ENCODE measurements at places on chromosomes 7 and 10.
A peak's percentile ranks its signal among the peaks of the same experiment; 100 is the strongest.

DNA sequence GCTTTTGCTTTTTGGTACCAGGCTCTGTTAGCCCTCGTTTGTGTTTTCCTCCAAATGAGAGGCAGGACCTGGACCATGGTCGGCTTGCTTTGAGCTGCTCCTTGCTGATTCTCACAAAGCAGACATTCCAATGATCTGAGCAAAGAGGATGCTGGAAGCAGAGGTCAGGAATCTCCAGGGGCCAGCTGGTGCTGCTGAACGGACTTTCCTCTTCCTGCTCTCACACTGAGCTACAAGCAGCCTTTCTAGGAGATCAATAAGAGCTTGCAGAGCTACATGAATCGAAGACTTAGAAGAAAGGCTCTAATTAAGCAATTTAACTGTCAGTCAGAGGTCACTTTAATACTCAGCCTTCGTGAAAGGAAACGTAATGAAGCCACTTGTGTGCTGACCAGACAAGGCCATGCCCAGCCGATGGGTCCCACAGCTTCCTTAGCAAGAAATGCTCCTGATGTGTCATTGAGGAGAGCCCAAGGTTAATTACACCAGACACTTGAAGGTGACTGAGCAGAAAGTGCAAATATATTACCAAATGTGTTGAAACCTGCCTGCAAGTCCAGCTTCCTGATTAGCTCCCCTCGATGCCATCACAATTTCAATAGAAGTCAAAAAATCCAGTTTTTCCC is 151.3 kb upstream of the RSU1 start:
- DNase-seq, result no peak

DNA sequence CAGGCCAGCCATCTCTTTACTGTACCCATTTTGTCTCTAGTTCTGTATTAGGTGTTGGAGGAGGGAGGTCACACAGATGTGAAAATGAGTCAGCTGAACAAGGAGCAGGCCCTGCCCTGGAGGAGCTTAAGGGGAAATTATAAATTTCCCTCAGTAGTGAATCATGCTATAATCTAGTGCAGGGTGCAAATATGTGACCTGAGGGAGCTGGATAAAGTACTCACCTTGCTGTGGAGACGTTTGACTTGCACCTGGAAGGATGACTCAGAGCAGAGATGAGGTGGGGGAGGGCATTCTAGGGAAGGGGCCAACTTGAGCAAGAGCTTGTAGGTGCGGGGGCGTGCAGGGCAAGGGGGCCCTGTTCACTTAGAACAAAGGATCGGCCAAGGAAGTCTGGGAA is 610.6 kb downstream of the SDK1 start:
- DNase-seq, result no peak

GRCh38 chr7:14606101-14606500 is 296.4 kb downstream of the DGKB start:
- DNase-seq, result no peak

- peak; percentile 75 for DNase-seq
These were observed 11.9 kb downstream of the RGR start for GRCh38 chr10:84256510-84257342.

GRCh38 chr7:16187131-16187530 is 234.2 kb downstream of the CRPPA start:
- DNase-seq, result no peak

GRCh38 chr7:131404226-131404911 is 76.7 kb downstream of the MKLN1 start:
- no peak for DNase-seq

DNA sequence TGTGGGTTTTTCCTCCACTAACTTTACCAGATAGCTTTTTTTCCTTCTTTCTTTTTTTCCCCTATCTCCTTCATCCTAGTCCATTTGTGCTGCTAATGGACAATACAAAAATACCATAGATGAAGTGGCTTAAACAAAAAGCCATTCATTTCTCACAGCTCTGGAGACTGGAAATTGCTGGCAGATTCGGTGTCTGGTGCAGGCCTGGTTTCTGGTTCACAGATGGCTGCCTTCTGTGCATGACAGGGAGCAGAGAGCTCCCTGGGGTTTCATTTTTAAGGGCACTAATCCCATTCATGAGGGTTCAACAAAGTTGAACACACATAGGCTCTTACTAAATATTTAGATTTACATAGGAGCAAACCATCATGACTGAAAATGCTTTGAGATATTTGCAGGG is 467.4 kb downstream of the TYW1 start:
- DNase-seq, result no peak

GRCh38 chr10:92208157-92208720 is 82.6 kb downstream of the CPEB3 start:
- no peak for DNase-seq

DNA sequence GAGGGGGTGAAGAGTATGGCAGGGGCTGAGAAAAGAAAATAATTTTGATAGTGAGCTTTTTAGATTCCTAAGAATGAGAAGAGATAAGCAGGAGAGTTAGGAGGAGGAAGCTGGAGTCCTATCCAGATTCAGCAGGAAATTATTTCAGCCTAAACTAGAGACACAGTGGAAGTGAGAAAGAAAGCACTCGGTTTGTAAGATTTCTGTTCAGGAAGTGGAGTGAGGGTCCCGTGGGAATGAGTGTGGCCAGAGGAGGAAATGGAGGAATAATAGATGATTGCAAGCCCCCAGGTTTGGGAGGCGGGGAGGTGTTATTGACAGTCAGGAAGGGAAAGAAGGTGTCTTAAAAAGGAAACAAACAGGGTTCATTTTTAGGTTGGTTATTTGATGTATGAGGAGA is 84.8 kb upstream of the NRP1 start:
- no peak for DNase-seq

DNA sequence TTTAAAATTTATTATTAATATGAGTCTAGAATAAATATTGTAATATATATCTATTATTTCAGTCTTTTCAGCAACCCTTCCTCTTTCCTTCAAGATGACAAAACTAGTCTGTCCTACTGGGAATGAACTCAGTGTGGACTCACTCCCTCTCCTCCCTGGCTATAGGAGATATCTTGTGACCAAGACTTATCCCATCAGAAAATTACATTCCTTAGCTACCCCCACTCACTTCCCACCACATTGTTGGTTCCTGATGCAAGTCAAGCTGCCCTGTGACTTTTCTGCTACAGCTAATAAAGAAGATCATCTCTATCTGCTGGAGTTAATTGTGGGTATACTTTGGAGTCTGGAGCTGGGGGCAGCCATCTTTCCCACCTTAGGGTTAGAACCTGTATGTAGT is 28.0 kb upstream of the MCU start:
- no peak for DNase-seq

- DNase-seq, result no peak
These were observed 102.0 kb downstream of the ADARB2 start for GRCh38 chr10:1635340-1635739.

GRCh38 chr10:76581506-76582256 is 1055.9 kb downstream of the KCNMA1 start:
- DNase-seq, result no peak

- DNase-seq, result peak; percentile 77
These were observed at the start of gene ACTL6B for GRCh38 chr7:100655908-100656674. Gene ACTL6B (minus strand): TSS chr7:100656448. CDS start chr7:100656354, 94 bp downstream.

- no peak for DNase-seq
These were observed 179.6 kb downstream of the FZD1 start for GRCh38 chr7:91443862-91444261.

DNA sequence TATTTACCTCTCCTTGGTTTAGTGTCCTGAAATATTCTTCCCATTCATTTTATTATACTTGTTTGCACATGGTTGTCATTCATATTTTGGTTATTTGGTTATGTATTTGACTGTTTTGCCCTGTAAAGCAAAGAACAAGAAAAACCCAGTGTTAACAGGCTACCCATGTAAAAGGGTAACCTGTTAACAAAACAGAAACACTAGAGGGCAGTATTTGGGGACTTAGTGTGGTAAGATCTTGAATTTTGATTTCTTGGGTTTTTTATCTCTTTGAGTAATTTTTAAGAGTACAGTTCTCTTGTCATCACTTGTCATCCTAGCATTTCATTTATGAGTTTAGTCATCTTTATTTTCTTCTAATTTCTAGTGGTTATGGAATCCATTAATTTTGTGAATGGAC is 51.3 kb downstream of the POLL start:
- no peak for DNase-seq

- DNase-seq, result no peak
These were observed 56.5 kb downstream of the PIK3AP1 start for GRCh38 chr10:96663797-96664196.

DNA sequence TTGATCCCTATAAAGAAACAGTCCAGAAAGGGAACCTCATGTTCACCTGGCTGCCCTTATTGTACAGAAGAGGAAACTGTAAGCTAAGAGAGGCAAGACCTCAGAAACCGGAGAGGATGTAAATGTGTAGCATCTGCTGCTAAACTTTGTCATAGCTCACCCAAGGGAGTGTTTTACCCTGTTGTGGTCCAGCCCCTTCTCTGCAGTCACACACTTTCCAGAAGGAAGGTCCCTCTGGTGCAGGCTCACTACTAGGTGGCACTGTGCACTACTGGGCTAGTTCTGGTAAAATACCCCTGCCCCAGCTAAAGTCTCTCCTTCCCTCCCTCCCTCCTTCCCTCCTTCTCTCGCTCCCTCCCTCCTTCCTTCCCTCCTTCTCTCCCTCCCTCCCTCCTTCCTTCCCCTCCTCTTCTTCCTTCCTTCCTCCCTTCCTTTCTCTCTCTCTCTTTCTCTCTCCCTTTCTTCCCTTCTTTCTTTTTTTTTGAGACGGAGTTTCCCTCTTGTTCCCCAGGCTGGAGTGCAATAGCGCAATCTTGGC is 42.5 kb upstream of the LCOR start:
- no peak for DNase-seq

GRCh38 chr7:122046402-122046801 is 97.6 kb downstream of the AASS start:
- no peak for DNase-seq

GRCh38 chr7:141478845-141479244 is 72.4 kb upstream of the AGK start:
- no peak for DNase-seq

GRCh38 chr7:100539436-100540006 is 518 bp downstream of the AGFG2 start:
- DNase-seq, result no peak

Measured in activated CD8-positive, alpha-beta memory T cell treated with anti-CD3 and anti-CD28 coated beads for 24 hours (primary cell).